ENCODE measurements at places on chromosomes 6 and 20.

DNA sequence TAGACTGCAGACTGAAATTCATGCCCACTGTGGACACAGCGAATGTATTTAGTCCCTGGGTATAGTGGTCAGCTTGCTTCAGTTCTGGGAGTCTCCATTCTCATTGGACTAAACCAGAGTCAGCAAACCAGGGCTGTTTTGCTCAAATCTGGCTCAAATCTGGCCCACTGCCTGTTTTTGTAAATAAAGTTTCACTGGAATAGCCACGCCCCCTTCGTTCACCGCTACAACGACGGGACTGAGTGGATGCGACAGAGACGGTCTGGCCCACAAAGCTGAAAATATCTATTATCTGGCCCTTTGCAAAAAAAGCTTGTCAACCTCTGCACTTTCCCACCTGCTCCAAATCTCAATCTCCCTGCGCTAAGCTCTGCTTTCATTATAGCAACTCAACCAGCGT is 135.4 kb downstream of the BMP7 start:
- no peak for DNase-seq

- no peak for DNase-seq
These were observed 37.4 kb downstream of the ATXN1 start for GRCh38 chr6:16723826-16724225.

GRCh38 chr20:33305589-33306057 is 22.6 kb downstream of the BPIFB1 start:
- no peak for DNase-seq

- no peak for DNase-seq
These were observed 25.4 kb upstream of the SYNJ2 start for GRCh38 chr6:157956171-157956730.
